ENCODE measurements at places on chromosomes 7 and 10.

DNA sequence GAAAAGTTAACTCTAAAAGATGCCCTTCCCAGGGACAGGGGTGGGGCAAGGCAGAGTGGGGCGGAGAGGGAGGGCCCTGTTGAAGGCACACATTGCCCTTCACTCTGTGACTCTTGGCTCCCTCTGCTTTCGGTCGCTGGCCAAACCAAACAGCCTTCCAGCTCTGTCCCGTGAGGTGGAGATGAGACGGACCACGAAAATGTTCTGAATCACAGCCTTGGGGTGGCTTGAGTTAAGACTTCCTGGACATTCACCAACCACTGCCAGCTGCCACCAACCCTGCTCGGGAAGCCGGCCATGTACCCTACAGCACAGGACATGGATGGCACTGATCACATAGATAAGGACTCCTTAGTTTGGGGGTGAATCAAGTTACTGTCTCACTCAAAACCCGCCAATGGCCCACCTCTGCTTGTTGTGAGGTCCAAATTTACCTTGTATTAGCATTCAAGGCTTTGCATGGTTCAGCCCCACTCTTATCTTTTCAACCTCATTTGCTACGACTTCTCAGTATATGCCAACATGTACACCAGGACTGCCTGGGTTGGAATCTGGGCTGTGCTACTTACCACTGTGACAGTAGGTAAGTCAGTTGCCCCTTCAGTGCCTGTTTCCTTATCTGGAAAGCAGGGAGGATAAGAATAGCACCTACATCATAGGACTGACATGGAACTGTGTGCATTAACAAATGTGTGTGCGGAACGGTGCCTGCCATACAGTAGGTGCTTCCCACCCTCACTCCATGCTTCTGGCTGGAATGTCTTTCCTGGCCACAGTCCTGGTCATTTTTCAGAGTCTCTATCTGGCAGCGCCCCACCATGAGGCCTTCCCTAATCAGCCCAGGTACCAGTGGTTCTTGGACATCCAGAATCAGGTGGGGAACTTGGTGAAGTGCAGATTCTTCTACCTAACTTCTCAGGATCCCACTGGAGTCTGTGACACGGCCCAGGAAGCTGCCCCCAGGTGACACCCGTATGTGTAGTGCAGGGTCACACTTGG lies 28.0 kb downstream of the ITPRIP start:
- DNase-seq: no peak

DNA sequence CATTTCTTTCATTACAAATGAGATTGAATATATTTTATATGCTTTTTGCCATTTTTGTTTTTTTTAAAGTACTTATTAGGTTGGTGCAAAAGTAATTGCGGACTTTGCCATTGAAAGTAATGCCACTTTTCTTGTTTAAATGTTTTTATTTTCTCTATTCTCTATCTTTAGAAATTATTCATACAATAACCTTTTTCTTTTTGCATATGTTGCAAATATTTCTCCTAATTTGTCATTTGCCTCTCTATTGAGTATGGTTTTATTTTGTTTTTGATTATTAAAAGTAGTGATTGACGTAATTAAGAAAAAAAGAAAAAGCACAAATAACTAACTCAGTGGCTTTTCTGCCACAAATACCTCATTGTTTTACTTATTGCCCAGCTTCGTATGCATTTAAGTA lies 172.4 kb downstream of the NPSR1 start:
- DNase-seq: no peak

DNA sequence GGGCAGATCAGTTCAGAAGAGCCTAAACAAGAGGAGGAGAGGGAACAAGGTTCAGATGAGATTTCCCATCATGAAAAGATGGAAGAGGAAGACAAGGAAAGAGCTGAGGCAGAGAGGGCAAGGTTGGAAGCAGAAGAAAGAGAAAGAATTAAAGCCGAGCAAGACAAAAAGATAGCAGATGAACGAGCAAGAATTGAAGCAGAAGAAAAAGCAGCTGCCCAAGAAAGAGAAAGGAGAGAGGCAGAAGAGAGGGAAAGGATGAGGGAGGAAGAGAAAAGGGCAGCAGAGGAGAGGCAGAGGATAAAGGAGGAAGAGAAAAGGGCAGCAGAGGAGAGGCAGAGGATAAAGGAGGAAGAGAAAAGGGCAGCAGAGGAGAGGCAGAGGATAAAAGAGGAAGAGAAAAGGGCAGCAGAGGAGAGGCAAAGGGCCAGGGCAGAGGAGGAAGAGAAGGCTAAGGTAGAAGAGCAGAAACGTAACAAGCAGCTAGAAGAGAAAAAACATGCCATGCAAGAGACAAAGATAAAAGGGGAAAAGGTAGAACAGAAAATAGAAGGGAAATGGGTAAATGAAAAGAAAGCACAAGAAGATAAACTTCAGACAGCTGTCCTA lies 52.7 kb upstream of the AGBL3 start:
- DNase-seq: no peak

DNA sequence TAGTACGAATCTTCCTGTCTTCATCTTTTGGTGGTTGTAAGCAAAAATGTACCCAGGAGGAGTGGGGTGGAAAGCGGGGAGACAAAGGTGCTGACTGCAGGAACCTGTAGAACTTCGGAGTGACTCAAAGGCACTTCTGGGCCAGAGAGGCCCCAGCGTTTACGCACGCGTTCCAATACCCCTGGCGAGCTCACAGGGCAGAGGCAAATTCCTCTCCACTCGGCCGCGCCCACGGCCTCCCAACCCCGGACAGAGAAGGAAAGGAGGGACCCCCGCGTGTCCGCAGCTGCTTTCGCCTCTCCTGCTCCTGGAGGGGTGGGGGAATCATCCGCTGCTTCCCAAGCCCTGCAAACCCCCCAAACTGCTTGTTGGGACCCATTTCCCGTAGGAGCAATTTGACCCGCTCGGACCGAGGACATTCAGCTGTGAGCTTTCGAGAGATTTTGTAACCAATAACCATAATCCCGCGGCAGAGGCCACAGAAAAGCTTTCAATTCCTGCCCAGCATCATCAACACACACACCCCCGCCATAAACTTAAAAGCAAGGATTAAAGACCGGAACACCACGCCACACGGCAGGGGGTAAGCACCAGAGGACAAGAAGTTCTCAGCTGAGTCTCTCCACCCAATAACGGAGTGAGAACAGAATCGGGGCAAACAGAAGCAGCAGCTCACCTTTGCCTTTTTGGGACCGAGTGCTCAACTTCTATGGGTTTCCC lies 2.3 kb downstream of the IGF2BP3 start:
- no peak for DNase-seq

DNA sequence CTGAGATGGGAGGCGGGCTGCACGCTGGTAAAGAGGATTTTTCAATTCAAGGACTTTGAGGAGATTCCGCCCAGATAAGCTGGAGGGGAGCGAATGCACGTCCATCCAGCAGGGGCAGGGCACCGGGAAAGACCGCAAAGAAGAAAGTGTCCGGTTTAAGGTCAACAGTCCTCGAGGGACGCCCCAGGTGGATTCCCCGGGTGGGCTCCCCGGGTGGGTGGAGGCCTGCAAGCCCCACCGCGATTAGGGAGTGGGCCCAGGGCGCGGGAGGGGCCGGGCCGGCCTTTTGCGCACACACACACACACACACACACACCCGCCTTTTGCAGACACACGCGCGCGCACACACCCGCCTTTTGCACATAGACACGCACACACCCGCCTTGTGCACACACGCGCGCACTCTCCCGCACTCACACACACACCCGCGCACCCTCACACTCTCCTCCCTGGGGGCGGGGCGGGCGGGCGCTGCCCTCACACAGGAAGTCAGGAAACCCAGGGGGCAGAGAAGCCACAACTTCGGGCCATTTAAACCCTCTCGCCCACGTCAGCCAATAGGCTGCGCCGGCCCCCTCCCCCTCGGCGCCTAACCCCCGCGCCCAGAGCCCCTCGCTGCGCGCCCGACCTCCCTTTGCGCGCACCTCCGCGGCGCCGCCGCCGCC lies 615 bp downstream of the ARHGAP12 start:
- peak; percentile 23 for DNase-seq

GRCh38 chr7:6435486-6436384 lies 12.0 kb downstream of the DAGLB start:
- DNase-seq: peak; percentile 59

- no peak for DNase-seq
Observed at GRCh38 chr10:1204434-1205326, 148.5 kb downstream of the WDR37 start.

DNA sequence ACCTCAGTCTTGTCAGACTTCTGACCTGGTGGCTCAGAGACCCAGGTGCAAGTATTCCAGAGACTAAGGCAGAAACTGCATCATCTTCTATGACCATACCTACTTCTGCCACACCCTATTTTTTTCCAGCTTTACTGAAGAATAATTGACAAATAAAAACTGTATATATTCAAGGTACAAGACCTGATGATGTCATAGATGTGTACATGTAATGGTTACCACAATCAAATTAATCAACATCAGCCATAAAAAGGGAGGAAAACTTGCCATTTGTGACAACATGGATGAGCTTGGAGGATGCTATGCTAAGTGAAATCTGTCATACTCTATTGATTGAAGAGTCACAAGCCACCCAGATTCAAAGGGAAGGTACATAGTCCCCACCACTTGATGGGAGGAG lies 815.6 kb downstream of the SORCS1 start:
- DNase-seq: no peak

DNA sequence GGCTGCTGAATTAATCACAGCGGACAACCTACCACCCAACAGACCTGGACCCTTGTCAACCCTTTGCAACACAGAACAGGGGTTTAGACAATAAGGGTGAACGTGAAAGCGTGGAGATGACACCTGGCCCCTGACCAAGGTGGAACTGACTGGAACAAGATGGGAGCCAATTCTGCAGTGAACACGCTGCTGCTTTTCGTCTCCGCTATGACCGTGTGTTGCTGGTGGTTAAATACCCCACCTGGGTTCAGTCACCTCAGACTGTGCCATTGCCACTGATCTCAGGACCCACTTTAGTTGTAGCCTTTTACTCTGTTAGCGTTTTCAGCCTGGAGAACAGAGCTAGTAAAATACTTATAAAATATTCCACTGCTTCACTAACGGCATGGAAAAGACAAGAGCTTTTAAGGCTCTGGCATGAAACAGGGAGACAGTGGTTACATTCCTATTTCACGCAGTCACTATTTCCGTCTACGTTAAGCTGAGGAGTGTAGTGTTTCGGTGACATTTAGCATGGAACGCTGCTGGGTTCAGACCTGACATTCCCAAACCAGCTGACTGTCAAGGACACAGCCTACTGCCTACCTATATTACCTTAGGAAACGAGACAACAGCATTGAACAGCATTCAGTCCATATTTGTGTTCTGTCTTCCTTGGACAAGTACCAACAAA lies 119.5 kb upstream of the PRSS1 start:
- DNase-seq: no peak

- DNase-seq: no peak
Observed at GRCh38 chr7:47552621-47553020, 29.3 kb downstream of the TNS3 start.

- DNase-seq: no peak
Observed at GRCh38 chr10:130463104-130463875, 327.1 kb downstream of the GLRX3 start.

DNA sequence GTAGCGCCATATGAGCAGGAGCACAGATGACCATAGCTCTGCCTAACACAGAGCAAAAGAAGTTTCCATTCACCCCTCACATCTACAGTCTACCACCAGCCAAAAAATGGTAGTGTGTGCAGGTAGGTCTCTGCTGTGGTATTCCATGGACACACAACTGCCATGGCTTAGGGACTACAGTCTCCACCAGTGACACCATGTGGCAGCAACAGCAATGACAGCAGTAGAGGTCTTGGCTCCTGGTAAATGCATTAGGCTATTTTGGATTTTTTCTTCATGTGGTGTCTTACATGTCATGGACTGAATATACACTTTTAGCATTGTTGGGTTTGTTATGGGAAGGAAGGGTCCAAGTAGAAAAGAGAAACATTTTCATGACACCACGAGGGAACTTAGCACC lies 70.1 kb upstream of the CABCOCO1 start:
- no peak for DNase-seq

DNA sequence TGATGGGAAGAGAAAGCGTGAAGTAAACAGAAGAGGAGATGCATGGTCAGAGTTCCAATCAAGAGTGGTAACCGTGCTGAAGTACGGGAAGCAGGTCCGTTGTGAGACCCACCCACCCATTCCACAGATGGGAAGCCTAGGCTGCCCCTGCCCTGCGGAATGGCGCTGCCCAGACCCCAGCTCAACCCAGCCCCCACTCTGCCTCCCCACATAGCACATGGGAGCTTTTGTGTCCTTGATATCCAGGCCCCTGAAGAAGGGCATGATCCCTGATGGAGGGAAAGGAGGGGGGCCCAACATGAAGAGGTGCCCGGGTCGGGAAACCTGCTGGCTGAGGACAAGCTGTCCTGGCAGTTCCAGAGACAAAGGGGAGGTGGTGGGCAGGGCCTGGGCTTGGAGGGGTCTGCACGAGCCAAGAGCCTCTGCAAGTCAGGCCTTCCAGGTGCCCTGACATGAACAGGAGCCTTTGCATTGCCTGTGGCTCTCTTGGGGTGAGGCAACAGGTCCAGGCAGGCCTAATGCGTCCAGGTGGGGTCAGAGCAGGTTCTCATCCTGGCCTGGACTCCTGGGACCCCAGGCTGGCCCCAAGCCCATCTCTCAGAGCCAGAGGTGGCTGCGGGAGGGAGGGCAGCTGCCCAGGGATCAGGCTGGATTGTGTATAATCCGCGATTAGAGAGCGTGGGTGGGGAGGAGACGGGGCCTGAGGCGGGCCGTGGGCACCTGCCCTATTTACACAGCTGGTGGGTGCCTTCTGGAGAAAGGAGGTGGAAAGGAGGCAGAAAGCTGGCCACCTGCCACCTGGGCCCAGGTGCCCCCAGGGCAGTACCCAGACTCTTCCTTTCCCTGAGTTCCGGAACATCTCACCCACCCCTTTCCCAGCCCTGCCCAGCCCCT lies 23.5 kb downstream of the YKT6 start:
- DNase-seq: no peak

GRCh38 chr7:84247591-84247990 lies 53.0 kb upstream of the SEMA3A start:
- DNase-seq: no peak

DNA sequence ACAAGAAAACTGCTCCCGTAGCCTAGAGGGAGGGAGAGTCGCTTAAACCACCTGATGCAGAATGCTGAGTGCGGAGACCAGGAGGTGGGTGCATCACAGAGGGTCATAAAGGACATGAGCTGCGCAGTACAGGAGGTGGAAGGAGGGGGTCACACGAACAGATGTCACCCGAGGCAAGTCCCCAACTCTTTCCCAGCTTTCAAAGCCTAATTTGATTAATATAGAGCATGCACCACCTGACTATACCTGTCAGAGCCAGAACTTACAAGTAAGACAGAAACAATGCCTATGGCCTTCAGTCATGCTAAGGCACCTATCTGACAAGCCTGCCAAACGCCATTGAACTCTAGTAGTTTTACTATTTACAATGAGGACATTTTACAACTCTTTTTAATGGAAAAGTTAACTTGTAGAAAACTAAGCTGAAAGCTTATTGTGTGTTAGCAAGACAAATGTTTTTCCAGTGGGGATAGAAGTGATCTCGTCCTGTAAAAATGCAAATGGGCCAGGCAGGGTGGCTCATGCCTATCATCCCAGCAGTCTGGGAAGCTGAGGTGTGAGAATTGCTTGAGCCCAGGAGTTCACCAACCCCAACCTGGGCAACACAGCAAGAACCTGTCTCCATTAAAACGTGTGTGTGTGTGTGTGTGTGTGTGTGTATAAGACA lies 1.1 kb upstream of the VOPP1 start:
- DNase-seq: no peak
